ENCODE measurements at places on chromosomes 5 and 9.

GRCh38 chr5:116395226-116395625 lies 179.4 kb downstream of the SEMA6A start:
- peak; percentile 17 for DNase-seq

DNA sequence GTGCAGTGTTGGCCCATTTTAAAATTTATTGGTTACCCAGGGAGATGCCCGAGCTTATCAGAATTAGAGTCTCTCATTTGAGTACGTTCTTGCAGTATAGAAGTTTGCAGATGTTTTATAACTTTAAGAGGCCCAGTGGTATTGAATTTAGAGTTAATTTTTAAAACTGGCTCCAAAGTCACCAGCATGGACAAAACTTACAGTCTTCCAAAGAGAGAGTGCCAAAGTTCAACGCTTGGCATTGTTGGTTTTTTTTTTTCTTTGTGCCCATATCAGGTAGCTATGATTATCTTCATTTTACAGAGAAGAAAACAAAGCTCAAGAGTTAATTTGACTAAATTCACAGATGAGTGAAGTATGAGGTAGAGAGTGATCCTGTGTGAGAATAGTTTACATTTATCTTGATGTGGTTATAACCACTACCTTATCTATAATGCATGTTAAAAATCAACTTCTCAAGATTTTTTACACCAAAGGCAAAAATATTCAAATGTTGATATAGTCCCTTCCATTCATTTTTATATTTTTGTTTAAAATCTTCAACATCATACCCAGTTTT lies 273.7 kb upstream of the DMRT1 start:
- DNase-seq, result no peak

GRCh38 chr5:32780508-32780919 lies 69.4 kb downstream of the NPR3 start:
- DNase-seq, result no peak

DNA sequence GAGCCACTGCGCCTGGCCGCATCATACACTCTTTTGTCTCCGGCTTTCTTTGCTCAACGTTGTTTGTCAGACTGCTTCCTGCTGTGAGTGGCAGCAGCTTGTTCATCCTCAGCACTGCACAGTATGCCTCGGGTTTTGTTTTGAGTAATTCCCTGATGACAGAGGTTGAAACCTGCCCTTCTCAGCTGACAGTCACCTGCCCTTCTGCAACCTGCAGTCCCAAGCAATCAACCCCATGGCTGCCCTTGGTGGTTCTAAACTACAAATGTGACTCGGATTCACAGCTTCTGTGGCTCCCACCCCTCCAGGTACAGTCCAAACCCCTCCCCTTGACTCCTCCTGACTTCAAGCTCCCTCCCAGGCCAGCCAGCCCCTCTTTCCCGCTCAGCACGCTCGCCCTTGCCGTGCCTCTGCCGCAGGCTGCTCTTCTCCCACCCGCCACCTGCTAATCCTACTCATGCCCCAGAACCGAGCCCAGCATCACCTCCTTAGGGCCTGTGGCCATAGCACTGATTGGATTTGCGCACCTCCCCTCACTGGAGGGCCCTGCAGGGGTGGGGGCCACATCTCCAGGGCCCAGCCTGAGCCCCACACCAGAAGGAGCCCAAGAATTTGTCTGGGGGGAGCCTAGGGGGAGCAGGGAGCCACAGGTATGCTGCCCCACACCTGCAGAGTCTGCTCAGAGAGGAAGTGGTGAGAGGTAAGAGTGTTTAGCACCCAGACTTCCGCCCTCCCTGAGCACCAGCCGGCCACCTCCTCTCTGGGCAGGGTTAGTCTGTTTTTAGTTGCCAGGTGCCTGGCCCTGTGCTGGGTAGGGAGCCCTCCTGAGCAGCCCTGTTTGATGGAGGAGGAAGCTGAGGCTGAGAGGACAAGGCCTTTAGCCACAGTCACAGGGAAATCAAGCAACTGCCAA lies 10.1 kb downstream of the EEIG1 start:
- no peak for DNase-seq

DNA sequence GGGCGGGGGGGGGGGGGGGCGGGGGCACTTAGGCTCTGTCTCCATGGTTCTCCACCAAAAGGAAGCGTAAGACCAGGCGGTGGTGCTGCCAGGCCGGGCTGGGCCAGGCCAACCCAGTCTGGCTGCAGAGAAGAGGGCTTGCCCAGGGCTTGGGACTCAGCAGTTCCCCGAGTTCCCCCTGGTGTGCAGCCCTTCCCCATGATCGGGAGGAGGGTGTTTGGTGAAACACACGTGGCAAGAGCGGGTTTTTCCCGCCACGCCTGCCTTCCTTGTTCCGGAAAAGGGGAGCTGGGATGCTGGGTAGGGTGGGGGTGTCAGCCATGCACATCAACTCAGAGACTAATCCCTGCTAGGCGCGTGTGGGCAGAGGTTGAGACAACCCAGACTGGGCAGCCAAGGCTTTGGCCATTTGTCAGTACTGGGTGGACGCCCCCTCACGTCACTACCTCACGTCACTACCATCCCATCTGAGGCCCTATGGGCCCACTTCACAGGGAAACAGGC lies 32.9 kb downstream of the PRRX2 start:
- no peak for DNase-seq

DNA sequence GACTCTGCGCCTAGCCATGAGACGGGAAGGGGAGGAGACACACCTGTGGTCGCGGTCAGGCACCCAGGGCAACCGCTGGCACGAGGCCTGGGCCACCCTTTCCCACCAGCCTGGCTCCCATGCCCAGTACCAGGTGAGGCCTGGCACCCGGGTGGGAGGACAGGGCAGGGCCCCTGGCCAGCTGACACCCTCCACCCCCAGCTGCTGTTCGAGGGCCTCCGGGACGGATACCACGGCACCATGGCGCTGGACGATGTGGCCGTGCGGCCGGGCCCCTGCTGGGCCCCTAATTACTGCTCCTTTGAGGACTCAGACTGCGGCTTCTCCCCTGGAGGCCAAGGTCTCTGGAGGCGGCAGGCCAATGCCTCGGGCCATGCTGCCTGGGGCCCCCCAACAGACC lies 5.0 kb downstream of the MAMDC4 start:
- DNase-seq, result peak; percentile 10

DNA sequence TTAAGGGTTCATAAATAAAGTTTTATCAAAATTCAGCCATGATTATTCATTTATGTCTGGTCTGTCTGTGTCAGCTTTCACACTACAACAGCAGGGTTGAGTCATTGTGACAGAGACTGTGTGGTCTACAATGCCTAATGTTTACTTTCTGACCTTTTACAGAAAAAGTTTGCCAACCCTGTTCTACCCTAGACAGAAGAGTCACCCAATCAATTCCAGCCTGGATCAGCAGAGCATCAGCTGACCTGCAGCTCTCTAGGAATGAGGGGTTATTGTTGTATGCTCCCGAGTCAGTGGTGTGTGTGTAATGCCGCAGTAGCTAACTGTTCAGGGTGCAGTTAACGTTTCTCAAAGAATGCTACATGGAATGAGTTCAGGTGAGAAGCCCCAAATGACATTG lies 87.3 kb downstream of the HRH2 start:
- no peak for DNase-seq

DNA sequence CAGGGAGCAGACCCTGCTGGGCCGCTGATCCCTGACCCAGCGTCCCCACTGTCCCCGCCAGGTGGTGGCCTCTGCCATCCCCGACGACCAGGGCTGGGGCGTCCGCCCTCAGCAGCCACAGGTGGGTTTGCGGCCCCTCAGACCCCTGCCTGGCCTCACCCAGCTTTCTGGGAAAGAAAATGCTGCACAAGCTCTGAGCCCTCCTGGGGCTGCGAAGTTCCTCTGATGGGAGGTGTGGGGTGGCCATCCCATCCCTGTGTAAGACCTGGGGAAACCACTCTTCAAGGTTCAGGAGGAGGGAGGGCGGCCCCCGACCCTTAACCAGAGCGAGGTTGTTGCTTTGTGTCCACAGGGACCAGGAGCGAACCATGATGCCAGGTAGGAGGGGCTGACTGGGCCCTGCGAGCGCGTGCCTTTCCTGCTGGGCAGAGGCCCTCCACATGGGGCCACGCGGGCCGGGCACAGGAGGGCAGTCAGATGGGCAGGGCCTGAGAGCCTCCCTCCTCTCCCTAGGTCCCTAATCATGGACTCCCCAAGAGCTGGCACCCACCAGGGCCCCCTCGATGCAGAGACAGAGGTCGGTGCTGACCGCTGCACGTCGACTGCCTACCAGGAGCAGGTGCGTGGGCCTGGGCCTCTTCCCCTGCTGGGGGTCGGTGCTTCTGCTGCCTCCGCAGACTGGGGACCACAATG lies 7.7 kb downstream of the NOXA1 start:
- no peak for DNase-seq

DNA sequence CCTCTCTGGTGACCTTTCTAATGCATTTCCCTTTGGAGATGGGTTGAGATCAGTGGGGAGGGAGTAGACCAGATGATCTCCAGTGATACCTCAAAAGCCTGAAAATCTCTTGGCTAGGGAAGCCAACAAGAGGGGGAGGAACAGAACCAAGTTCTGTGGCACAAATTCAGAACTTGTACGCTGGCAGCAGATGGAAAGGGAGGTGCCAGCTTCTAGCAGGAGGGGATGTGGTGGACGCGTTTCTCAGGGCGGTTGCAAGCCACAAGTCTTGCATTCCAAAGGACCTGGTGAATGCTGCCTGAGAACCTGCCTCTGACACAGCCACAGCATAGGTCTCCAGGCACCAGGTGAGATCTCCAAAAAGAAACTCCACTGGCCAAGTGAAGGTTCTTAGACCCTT lies 13.4 kb downstream of the SLIT3 start:
- no peak for DNase-seq

DNA sequence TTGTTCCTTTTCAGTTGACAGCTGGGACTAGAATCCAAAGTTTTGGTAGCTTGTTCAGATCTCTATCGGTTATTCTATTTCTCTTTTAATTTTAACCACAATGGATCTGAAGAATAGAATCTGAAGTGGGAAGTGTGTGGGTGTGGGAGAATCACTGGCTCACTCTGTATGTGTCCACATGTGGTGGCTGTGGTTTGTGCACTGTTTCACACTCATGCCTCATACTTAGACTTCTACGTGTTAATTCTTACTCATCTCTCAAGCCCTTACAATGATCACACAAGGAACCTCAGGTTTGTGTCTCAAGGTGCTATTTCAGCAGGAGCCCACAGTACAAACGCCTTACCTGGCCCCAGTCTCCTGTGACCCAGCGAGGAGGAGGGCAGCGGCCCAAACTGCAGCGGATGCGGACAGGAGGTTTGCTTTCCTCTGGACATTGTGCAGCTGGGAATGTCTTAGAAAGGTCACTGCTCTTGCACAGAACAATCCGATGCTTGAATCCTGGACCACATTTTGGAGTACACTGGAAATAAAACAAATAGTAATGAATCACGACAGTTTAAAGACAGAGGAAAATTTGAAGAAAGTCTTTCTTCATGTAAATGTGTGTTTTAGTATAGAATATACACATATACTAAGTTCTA lies 309.1 kb downstream of the ADAMTS6 start:
- DNase-seq, result no peak

DNA sequence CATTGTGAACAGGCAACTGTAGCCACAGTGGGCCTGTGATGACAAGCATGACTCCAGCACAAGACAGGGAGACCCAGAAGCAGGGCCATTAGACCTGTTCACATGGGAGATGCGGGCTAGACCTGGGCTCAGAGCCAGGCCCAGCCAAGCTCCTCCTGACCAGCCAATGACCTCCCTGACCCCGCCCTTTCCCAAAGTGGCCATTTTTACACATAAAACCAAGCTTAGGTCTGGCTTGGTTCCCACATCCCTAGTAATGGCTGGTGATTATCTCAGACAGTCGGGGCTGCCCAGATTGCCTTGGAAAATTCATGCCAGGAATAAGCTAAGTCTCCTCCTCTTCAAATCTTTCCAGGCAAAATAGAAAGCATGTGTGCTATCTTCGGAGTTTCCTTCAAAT lies 94.1 kb downstream of the FRMD3 start:
- no peak for DNase-seq

All from ELF-1 (cell line).